ENCODE measurements at places on chromosomes 6 and 20. TPM values are rescaled to one million over a fixed set of nuclear protein-coding genes. Genes with fewer than 3 reads are reported as not detected.

MATN4 gene
- total RNA-seq = not detected

DNA sequence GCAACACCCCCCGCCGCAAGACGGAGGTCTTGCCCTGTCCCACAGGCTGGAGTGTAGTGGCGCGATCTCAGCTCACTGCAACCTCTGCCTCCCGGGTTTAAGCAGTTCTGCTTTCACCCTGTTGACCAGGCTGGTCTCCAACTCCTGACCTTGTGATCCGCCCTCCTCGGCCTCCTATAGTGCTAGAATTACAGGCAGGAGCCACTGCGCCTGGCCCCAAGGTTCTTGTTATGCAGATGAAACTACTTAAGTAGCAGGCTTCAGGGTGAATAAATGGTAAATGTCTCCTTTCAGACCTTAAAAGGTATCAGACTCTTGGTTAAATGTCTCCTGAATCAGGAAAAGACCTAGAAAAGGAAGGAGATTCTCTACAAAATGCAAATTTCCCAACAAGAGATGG lies 95.4 kb upstream of the TMEM181 start:
- no peak for DNase-seq

DNA sequence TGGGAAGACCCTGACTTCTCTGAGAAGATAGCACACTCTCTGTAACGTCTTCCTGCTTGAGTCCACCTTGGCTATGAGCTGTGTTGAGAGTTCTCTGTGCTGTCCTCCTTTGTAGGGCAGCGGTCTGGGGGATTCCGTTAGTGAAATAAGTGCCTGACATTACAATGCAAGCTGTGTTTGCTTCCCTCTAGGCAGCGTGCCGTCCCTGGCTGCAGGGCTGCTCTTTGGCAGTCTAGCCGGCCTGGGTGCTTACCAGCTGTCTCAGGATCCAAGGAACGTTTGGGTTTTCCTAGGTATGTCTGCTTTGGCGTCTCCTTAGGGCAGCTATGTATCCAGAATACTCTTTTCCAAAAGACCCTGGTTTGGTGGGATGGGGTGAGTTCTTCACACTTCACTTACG lies 2.8 kb downstream of the TMEM14C start:
- no peak for DNase-seq

- no peak for DNase-seq
These were observed 3.9 kb downstream of the ROMO1 start for GRCh38 chr20:35702824-35703695.

DNA sequence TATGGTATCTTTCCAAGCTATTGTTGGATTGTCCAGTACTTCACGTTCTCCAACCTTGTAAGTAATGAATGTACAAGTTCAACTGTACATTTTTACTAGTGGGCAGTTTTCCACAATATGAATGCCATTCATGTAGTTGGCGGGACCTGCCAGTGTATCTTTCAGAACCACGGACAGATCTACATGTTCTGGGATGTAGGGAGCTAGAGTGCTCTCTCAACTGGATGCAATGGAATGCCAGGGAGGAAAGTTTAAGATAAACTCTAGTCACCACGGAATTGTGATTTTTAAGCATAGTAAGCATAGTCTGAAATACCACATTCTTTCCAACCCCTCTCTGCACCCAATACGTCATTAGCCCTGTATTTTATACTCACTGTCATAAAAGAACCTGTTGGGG lies 21.5 kb upstream of the HLA-C start:
- no peak for DNase-seq

DNA sequence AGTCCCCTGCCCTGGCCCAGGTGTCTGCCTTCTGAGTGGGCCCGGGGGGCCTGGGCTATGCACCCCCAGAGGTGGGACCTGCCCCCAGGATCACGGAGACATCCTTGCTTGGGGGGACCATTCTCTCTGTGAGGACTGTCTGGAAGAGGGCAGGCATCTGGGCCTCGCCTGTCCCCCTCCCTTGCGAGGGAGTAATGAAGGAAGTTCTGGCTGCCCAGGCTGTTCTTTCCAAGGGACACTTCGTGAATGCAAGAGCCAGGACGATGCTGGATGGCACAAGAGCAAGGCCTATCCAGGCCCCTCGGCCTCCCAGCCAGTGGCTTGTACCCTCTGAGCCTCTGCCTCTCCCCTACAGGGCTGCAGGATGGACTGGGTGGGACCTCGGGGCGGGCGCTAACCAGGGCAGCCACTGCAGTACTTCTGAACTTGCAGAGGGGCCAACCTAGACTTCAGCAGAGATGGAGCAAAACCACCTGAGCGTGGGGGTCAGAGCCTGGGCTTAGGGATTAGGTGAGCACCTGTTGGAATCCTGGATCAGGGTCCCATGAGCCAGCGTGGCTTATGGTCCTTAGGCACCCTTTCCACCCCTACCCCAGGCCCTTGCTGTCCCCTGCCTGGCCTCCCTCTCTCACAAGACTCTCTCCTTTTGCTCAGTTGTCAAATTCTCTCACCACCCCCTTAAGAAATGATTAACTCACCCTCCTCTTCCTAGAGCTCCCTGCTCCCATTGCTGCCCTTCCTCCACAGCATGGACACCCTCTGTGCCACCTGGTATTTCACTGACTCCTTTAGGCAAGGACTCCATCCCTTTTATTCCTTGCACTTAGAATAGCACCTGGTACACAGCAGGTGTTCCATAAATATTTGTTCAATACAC lies 53.2 kb downstream of the CTCFL start:
- DNase-seq = no peak

DNA sequence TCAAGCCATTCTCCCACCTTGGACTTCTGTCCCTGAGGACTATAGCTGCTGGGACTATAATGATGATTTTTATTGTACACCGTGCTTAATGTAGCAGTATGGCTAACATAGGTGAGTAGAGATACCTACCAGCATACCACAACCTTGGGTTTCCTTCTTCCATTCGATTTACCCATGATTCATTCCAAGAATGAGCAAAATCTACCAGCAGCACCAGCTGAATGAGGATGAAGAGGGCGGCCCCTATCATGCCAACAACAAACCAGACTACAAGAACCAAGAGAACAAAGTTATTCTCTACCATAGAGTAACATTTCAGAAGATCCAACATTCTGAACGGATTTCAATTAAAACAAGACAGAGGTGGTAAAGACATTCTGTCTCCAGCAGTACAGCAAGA lies 12.1 kb downstream of the SERINC3 start:
- DNase-seq = no peak
